Heart left ventricle (tissue), 16 donors: ENCODE measurements at places on chromosomes 6 and 20. TPM values are rescaled to one million over a fixed set of nuclear protein-coding genes. Genes with fewer than 3 reads are reported as not detected.

Gene C20orf202
- total RNA-seq, result 0.43 TPM

Gene LPIN3
- total RNA-seq, result 14.9 TPM

Gene SRSF6
- 21.8 TPM for total RNA-seq

Gene SLC44A4
- total RNA-seq, result not detected

Gene RTN4IP1
- 13.1 TPM for total RNA-seq

Gene PLCG1
- total RNA-seq, result 32.5 TPM

Gene PTK7
- 7.2 TPM for total RNA-seq

Gene EMILIN3
- total RNA-seq, result 2.5 TPM

Gene MYLK4
- total RNA-seq, result 0.44 TPM

Gene FOXS1
- 1.9 TPM for total RNA-seq

Gene BPIFB4
- total RNA-seq, result not detected

Gene GPR63
- total RNA-seq, result 0.75 TPM

Gene HRH3
- not detected for total RNA-seq

- H3K4me1 ChIP-seq, result no peaks in the 10 kb centered on the region
- H3K36me3 ChIP-seq, result no peaks in the 10 kb centered on the region
- no peak overlapping the region for H3K4me3 ChIP-seq
- DNase-seq, result no peak
- H3K27ac ChIP-seq, result no peak overlapping the region
These were observed 84.0 kb downstream of the RPS12 start for GRCh38 chr6:132898376-132898775.

- H3K4me3 ChIP-seq, result no peak overlapping the region
- no peaks in the 10 kb centered on the region for H3K27me3 ChIP-seq
- DNase-seq, result no peak
- H3K36me3 ChIP-seq, result no peaks in the 10 kb centered on the region
- H3K4me1 ChIP-seq, result no peaks in the 10 kb centered on the region
These were observed 256.6 kb upstream of the FOXQ1 start for GRCh38 chr6:1055015-1055921.

DNA sequence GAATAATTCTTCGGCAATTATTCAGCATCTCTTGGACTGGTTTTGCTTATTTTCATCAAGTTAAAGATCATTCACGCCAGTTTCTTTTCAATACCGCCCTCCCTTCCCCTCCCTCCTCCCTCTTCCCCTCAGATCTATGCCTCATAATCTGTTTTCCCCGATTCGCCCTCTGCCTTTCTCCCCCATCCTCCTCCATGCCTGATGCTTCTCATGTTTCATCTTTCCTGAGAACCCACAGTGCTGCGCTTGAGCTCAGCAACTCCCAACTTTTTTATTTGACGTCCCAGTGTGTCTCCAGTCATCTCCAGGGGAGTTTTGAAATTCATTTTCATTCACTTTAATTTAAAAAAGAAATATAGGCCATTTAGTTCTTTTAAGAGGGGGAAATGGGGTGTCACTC lies 142.7 kb downstream of the PTPRT start:
- H3K4me3 ChIP-seq, result no peak overlapping the region
- no peak for DNase-seq
- no peaks in the 10 kb centered on the region for H3K36me3 ChIP-seq
- no peaks in the 10 kb centered on the region for H3K27me3 ChIP-seq
- no peaks in the 10 kb centered on the region for H3K4me1 ChIP-seq

- H3K27ac ChIP-seq, result no peak overlapping the region
- no peaks in the 10 kb centered on the region for H3K36me3 ChIP-seq
- H3K27me3 ChIP-seq, result no peaks in the 10 kb centered on the region
- no peak for DNase-seq
- no peaks in the 10 kb centered on the region for H3K4me1 ChIP-seq
These were observed 101.4 kb downstream of the SLX4IP start for GRCh38 chr20:10536531-10536930.

GRCh38 chr6:132571774-132572173 lies 1.7 kb downstream of the TAAR6 start:
- H3K27ac ChIP-seq, result no peak overlapping the region
- no peaks in the 10 kb centered on the region for H3K4me1 ChIP-seq
- H3K36me3 ChIP-seq, result no peaks in the 10 kb centered on the region
- DNase-seq, result no peak
- H3K27me3 ChIP-seq, result peaks cover 10% of the 10 kb centered on the region

- DNase-seq, result no peak
- H3K27me3 ChIP-seq, result no peaks in the 10 kb centered on the region
- H3K4me3 ChIP-seq, result no peak overlapping the region
- H3K36me3 ChIP-seq, result no peaks in the 10 kb centered on the region
- H3K4me1 ChIP-seq, result no peaks in the 10 kb centered on the region
These were observed 93.2 kb upstream of the MAN1A1 start for GRCh38 chr6:119442776-119443184.

- H3K36me3 ChIP-seq, result no peaks in the 10 kb centered on the region
- no peaks in the 10 kb centered on the region for H3K4me1 ChIP-seq
- no peak overlapping the region for H3K4me3 ChIP-seq
These were observed 57.1 kb downstream of the CRYBG1 start for GRCh38 chr6:106417572-106418147.

DNA sequence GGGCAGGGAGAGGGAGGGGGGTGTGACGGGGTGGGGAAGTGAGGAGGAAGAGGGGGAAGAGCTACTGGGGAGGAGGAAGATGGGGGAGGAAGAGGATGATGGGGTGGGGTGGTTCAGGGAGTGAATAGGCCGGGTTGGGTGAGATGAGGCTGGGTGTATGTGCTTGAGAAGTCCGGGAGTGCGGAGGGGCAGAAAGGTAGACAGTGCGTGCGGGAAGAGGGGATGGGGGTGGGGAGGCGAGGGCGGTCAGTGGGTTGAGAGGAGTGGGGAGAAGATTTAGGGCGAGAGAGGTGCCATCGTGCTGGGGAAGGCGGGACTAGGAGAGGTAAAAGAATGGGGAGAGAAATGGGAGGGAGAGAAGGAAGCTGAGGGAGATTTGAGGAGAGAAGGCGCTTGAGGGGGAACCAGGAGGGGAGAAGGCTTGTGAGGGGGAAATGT lies 30.9 kb upstream of the NOTCH4 start:
- no peaks in the 10 kb centered on the region for H3K36me3 ChIP-seq
- no peak for DNase-seq
- H3K4me3 ChIP-seq, result peak overlapping the region; percentile 22
- peak overlapping the region; percentile 73 for H3K27ac ChIP-seq
- no peaks in the 10 kb centered on the region for H3K4me1 ChIP-seq

DNA sequence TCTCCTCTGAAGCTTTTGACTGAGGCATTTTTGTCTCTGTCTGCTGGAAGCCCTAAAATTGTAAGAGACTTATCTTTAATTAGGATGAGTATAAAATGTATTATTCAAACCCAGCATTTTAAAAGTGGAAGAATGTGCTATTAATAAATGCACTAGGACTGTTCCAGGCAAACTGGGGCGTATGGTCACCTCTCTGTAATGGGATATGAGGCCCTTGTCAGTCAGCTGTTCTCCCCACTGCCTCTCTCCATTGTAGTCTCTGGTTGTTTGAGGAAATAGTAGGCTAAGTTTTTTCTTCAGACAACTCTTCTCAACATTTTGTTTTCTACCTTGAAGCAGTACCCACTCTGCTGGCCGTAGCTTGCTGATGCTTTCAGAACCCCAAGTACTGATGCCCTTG lies 14.3 kb upstream of the DEF6 start:
- H3K27ac ChIP-seq, result no peak overlapping the region
- no peaks in the 10 kb centered on the region for H3K27me3 ChIP-seq
- peaks cover 6% of the 10 kb centered on the region for H3K4me1 ChIP-seq
- no peak overlapping the region for H3K4me3 ChIP-seq
- no peaks in the 10 kb centered on the region for H3K36me3 ChIP-seq
- no peak for DNase-seq

DNA sequence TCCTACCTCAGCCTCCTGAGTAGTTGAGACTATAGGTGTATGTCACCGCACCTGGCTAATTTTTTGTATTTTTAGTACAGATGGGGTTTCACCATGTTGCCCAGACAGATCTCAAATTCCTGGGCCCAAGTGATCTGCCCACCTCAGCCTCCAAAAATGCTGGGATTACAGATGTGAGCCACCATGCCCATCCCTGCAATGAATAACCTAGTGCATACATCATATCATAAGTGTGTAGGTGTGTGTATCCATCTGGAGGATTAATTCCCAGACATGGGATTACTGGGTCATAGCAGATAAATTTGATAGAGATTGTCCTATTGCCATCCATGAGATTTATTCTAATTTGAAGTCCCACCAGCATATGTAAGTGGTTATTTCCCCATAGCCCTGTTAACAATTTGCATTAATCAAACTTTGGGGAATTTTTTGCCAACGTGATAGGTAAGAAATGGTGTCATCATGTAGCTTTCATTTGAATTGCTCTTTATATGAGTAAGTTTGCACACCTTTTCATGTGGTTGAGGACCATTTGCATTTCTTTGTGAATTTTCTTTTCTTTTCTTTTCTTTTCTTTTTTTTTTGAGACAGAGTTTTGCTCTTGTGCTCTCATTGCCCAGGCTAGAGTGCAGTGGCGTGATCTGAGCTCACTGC lies 29.9 kb upstream of the BACH2 start:
- H3K27ac ChIP-seq, result no peak overlapping the region
- H3K27me3 ChIP-seq, result no peaks in the 10 kb centered on the region
- no peaks in the 10 kb centered on the region for H3K4me1 ChIP-seq
- DNase-seq, result no peak
- no peak overlapping the region for H3K4me3 ChIP-seq

GRCh38 chr20:21968486-21968885 lies 263.0 kb downstream of the PAX1 start:
- no peak for DNase-seq
- no peak overlapping the region for H3K4me3 ChIP-seq
- no peaks in the 10 kb centered on the region for H3K27me3 ChIP-seq
- H3K4me1 ChIP-seq, result no peaks in the 10 kb centered on the region
- H3K27ac ChIP-seq, result no peak overlapping the region

- peaks cover 83% of the 10 kb centered on the region for H3K36me3 ChIP-seq
- H3K4me3 ChIP-seq, result no peak overlapping the region
- H3K27me3 ChIP-seq, result no peaks in the 10 kb centered on the region
- H3K4me1 ChIP-seq, result no peaks in the 10 kb centered on the region
- no peak overlapping the region for H3K27ac ChIP-seq
These were observed 99.6 kb upstream of the POPDC3 start for GRCh38 chr6:105279463-105279862.

- H3K4me1 ChIP-seq, result peaks cover 11% of the 10 kb centered on the region
- no peaks in the 10 kb centered on the region for H3K36me3 ChIP-seq
- DNase-seq, result peak; percentile 23
- H3K27me3 ChIP-seq, result no peaks in the 10 kb centered on the region
- H3K4me3 ChIP-seq, result no peak overlapping the region
These were observed 113.0 kb upstream of the EYA4 start for GRCh38 chr6:133128191-133128590.

- H3K27me3 ChIP-seq, result no peaks in the 10 kb centered on the region
- H3K4me1 ChIP-seq, result no peaks in the 10 kb centered on the region
- no peak overlapping the region for H3K27ac ChIP-seq
- H3K36me3 ChIP-seq, result no peaks in the 10 kb centered on the region
These were observed 53.8 kb upstream of the HDAC2 start for GRCh38 chr6:114024746-114025145.

GRCh38 chr6:159106627-159107241 lies 61.9 kb upstream of the TAGAP start:
- no peaks in the 10 kb centered on the region for H3K36me3 ChIP-seq
- H3K27me3 ChIP-seq, result no peaks in the 10 kb centered on the region
- peaks cover 18% of the 10 kb centered on the region for H3K4me1 ChIP-seq
- H3K27ac ChIP-seq, result no peak overlapping the region

GRCh38 chr6:44575644-44576043 lies 188.1 kb downstream of the CDC5L start:
- no peak overlapping the region for H3K4me3 ChIP-seq
- DNase-seq, result no peak
- H3K4me1 ChIP-seq, result no peaks in the 10 kb centered on the region
- no peak overlapping the region for H3K27ac ChIP-seq

DNA sequence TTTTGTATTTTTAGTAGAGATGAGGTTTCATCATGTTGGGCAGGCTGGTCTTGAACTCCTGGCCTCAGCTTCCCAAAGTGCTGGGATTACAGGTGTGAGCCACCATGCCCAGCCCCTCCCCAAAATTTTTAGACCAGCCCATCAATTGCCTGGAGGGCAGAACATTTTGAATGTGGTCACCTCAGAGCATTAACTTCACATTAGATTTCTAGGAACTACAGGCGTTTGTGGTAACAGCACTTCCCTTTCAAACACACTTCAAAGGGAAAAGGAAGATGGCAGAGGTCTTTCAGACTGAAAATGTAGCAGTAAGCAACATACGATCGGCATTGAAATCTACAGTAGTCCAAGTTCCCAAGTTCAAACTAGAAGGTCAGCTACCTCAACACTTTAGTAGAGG lies 12.3 kb upstream of the SLA2 start:
- peaks cover 4% of the 10 kb centered on the region for H3K4me1 ChIP-seq
- no peak overlapping the region for H3K27ac ChIP-seq
- peaks cover 92% of the 10 kb centered on the region for H3K36me3 ChIP-seq

- H3K36me3 ChIP-seq, result no peaks in the 10 kb centered on the region
- DNase-seq, result no peak
- no peaks in the 10 kb centered on the region for H3K27me3 ChIP-seq
- H3K4me1 ChIP-seq, result peaks cover 96% of the 10 kb centered on the region
These were observed 70.0 kb downstream of the GFOD1 start for GRCh38 chr6:13417431-13417830.

GRCh38 chr20:53875452-53875851 lies 194.9 kb downstream of the BCAS1 start:
- H3K36me3 ChIP-seq, result no peaks in the 10 kb centered on the region
- no peak overlapping the region for H3K4me3 ChIP-seq
- no peak for DNase-seq
- H3K4me1 ChIP-seq, result peaks cover 6% of the 10 kb centered on the region
- H3K27ac ChIP-seq, result no peak overlapping the region

DNA sequence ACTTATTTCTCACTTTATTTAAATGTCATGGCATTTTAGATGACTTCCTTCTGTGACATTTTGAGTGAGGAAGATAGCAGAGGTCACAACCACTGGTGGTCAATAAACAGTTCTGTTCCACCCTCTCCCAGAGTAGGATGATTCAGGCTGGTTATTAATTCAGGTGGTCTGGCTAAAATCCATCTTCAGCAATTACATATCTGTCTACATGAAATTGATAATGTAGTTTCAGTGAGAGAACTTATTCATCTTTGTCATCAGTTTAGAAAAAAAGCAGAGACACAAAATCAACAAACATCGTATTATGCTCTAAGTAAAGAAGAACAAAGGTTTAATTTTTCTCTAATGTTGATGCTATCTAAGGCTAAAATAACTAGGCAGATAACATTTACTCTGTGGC lies 525.5 kb downstream of the TENT5A start:
- H3K4me1 ChIP-seq, result no peaks in the 10 kb centered on the region
- no peak overlapping the region for H3K4me3 ChIP-seq
- no peak for DNase-seq
- no peaks in the 10 kb centered on the region for H3K27me3 ChIP-seq
- no peaks in the 10 kb centered on the region for H3K36me3 ChIP-seq
- H3K27ac ChIP-seq, result no peak overlapping the region

GRCh38 chr20:8242827-8243724 lies 111.0 kb downstream of the PLCB1 start:
- no peaks in the 10 kb centered on the region for H3K27me3 ChIP-seq
- no peaks in the 10 kb centered on the region for H3K36me3 ChIP-seq
- H3K4me1 ChIP-seq, result peaks cover 38% of the 10 kb centered on the region
- no peak for DNase-seq
- no peak overlapping the region for H3K4me3 ChIP-seq

- H3K4me3 ChIP-seq, result no peak overlapping the region
- peaks cover 10% of the 10 kb centered on the region for H3K4me1 ChIP-seq
- H3K27ac ChIP-seq, result peak overlapping the region; percentile 45
These were observed 51.2 kb downstream of the VAPB start for GRCh38 chr20:58440021-58440767.

GRCh38 chr6:150230832-150231524 lies 88.1 kb downstream of the PPP1R14C start:
- peaks cover 30% of the 10 kb centered on the region for H3K4me1 ChIP-seq
- H3K36me3 ChIP-seq, result no peaks in the 10 kb centered on the region
- no peak for DNase-seq
- no peaks in the 10 kb centered on the region for H3K27me3 ChIP-seq
- H3K27ac ChIP-seq, result no peak overlapping the region
